Left kidney (tissue), 8 donors: ENCODE measurements at places on chromosomes 3 and 15. TPM values are rescaled to one million over a fixed set of nuclear protein-coding genes. Genes with fewer than 3 reads are reported as not detected.

DNA sequence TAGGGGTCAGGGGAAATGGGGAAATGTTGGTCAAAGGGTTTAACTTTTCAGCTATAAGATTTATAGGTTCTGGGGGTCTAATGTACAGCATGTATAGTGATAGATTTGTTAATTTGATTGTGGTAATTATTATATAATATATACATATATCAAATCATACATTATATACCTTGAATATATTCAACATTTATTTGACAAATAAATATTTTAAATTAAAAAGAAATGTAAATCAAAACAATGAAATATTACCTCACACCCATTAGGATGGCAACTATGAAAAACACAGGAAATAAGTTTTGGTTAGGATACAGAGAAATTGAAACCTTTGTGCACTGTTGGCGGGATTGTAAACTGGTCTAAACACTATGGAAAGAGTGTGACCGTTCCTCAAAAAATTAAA lies 85.0 kb upstream of the SLCO2A1 start:
- DNase-seq: no peak

GRCh38 chr15:60363087-60363549 lies 34.7 kb downstream of the ANXA2 start:
- DNase-seq: peak; percentile 67

DNA sequence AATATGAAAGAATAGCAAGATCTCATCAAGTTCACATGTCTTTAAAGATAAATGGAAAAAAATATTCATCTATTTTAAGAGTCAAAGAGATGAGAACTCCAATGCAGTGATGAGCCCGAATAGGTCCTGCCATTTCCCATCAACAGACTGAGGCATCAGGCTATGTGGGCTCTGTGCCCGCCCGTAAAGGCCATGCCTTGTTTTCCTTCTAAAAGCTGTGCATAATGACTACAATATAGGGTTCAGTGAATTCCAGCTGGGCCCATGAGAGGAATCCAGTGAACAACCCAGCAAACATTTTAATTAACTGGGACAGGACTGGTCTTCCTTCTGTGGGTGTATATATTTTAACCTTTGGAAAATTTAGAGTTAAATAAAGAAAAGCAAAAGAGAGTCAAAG lies 44.6 kb downstream of the RASGRP1 start:
- DNase-seq: no peak

The ANKUB1 gene
- 0.52 TPM for polyA plus RNA-seq

- DNase-seq: no peak
Measured at GRCh38 chr15:42048821-42049200, 28.0 kb upstream of the PLA2G4E start.

GRCh38 chr3:113659101-113659541 lies 37.3 kb downstream of the USF3 start:
- no peak for DNase-seq

DNA sequence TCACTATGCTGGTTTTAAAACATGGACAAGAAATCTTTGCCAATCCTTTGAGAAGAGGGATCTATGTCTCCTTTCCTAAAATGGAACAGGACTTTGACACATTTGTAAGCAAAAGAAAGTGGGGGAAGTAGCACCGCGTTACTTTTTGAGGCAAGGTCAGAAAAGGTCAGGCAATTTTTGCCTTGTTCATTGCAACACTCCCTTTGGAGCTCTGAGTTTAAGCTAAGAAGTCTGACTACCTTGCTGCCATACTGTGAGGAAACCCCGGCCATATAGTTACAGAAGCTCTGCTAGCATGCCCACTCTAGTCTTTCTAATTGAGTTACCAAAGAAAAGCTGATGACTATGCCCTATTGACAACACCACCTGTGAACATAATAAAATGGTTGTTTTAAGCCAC lies 1.4 kb downstream of the FAM227B start:
- no peak for DNase-seq

The LTK gene
- 1.7 TPM for polyA plus RNA-seq

DNA sequence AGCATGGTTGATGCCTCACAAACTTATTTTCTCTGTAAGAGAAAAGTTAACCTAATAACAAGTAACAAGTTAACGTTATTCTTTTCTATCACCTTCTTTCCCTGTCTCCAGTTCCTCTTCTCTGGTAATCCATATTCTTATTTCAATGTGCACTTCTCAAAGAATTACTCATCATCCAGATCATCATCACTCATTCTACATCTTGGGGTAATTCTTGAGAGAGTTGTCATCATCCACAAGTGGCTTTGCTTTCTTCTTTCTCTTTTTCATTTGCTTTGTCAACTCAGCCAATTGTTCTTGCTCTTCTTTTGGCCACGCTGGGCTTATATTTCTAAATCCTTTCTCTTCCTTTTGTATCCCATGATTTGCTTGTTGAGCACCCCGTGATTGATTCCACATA lies 20.8 kb upstream of the RNF111 start:
- no peak for DNase-seq

- no peak for DNase-seq
Measured at GRCh38 chr3:17322106-17322793, 420.2 kb downstream of the TBC1D5 start.

GRCh38 chr3:129644836-129645235 lies 38.4 kb upstream of the PLXND1 start:
- DNase-seq: no peak

- DNase-seq: no peak
Measured at GRCh38 chr3:98969295-98969694, 67.8 kb upstream of the DCBLD2 start.

GRCh38 chr15:40002295-40002694 lies 36.7 kb downstream of the SRP14 start:
- no peak for DNase-seq

The TMCO5A gene
- polyA plus RNA-seq: not detected

- DNase-seq: no peak
Measured at GRCh38 chr3:162670181-162670580, 1173.6 kb downstream of the OTOL1 start.

The CD200R1 gene
- 0.53 TPM for polyA plus RNA-seq

- no peak for DNase-seq
Measured at GRCh38 chr3:149473357-149474249, 894 bp upstream of the TM4SF4 start.

DNA sequence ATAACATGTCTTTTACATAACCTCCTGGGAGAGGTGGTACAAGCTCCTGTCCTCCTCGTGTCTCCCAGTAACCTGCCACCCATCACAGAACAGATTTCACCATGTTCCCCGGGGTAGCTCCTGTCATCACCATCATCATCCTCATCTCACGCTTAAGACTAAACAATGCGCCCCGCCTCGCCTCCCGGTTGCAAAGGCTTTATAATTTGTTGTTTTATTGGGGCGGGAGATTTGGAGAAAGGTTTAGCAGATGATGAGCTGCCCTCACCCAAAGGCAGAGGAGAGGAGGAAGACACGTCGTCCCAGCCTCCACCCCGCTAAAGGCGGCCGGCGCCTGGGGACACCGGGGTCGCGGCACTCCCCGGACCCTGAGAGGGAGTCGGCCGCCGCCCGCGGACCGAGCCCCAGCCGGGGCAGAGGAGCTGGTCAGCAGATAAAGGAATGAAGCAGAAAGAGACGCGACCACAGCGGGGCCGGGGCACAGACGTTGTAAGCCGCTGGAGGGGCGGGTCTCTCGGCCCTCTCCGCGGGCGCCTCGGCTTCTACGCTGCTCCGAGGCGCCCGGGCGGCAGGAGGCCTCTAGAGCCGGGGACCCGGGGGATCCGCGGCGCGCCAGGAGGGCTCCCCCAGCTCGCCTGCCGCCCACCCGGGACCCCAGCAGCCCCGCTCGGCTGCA lies 589 bp downstream of the HERC1 start:
- DNase-seq: no peak
